Stimulated activated naive CD4-positive, alpha-beta T cell treated with Interleukin-2 at 50 U/mL for 16 hours (primary cell): ENCODE measurements at places on chromosomes 4 and X.

GRCh38 chr4:124454772-124455270 lies 257.7 kb downstream of the ANKRD50 start:
- DNase-seq: no peak

GRCh38 chr4:185839770-185840169 lies 27.8 kb upstream of the SORBS2 start:
- no peak for DNase-seq

- no peak for DNase-seq
Measured at GRCh38 chrX:17692709-17693346, 44.5 kb upstream of the SCML1 start.

GRCh38 chr4:75698162-75698962 lies 25.2 kb upstream of the G3BP2 start:
- no peak for DNase-seq

DNA sequence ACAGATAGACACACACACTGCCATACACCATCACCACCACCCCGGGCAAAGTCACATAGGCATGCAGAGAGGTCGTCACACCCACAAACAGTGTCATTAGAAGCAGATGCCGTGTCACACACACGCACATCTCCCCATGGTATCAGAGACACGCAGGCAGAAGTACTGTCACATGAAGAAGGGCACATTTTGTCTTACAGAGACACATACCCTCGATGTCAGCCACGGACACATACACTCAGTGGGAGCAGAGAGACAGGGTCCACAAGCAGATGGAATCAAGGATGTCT lies 3.3 kb downstream of the NALF2 start:
- no peak for DNase-seq

GRCh38 chr4:113919611-113920010 lies 59.8 kb downstream of the ARSJ start:
- no peak for DNase-seq

DNA sequence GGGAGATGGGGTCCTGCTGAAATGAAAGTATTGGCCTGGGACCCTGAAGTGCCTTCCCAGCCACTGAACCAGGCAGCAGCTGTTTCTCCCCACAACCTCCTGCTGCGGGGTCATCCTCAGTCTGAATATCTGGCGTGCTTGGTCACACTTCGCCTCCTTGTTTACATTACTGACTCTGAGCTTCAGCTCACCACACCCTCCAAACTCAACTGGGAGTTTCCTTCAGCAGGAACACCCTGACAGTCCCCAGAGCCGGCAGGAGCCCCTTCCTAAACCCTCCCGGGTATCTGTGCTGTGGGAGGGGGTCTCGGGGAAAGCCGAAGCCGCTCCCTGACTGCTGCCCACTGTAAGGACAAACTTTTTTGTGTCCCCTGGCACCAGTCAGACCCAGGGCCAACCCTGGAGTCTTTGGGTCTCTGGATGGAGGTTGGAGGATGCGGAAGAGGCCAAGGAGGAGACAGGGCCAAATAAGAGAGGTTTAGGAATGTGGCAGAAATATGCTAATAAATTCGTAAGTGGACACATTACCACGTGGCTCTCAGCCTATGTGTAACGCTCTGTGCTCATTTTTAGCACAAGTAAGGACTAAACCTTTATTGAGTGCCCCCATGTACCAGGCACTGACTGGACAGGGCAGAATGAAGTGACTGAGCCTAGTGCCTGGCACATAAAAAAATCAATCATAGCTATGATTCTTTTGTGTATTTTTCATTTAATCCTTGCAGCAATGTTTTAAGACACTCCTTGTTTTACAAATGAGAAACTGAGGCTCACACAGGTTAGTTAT lies 20.7 kb downstream of the FHDC1 start:
- DNase-seq: no peak

DNA sequence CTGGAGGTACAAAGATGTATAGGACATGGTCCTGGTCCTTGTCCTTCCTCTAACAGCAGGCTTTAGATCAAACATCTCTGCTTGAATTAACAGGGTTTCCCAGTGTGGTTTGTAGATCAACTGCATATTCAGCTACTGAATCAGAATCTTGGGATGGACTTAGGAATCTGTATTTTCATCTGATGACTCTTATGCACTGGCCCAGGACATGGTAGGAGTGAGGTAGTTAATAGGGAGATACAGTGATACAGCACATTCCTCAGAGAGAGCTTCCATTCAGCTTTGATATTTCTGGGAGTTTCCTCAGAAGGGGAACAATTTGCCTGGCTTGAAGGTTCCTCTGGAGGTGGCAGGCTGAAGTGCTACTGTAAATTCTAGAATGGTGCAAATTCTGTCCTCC lies 203.1 kb downstream of the LARP7 start:
- DNase-seq: no peak

- DNase-seq: no peak
Measured at GRCh38 chr4:11507920-11508319, 79.2 kb upstream of the HS3ST1 start.

- DNase-seq: no peak
Measured at GRCh38 chrX:69076088-69076487, 89.2 kb downstream of the PJA1 start.

- DNase-seq: no peak
Measured at GRCh38 chrX:9335251-9335650, 129.6 kb upstream of the TBL1X start.

DNA sequence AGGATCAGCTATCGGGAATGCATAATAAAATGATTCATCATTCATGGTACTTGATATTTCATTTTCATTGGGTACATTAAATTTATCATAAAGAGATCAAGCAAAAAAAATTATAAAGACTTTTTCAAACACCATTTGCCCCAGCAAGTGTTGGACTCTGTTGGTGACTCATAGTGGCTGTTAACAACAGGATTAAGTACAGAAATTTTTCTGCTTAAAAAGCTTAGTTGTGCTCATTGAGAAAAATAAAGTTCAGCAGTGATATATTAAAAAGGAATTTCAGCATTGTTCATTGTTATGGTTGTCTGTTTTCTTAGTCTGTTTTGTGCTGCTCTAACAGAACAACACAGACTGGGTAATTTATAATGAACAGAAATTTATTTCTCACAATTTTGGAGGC lies 86.2 kb upstream of the PCDH10 start:
- DNase-seq: no peak

- no peak for DNase-seq
Measured at GRCh38 chr4:155966731-155967395, 13.2 kb upstream of the CTSO start.

DNA sequence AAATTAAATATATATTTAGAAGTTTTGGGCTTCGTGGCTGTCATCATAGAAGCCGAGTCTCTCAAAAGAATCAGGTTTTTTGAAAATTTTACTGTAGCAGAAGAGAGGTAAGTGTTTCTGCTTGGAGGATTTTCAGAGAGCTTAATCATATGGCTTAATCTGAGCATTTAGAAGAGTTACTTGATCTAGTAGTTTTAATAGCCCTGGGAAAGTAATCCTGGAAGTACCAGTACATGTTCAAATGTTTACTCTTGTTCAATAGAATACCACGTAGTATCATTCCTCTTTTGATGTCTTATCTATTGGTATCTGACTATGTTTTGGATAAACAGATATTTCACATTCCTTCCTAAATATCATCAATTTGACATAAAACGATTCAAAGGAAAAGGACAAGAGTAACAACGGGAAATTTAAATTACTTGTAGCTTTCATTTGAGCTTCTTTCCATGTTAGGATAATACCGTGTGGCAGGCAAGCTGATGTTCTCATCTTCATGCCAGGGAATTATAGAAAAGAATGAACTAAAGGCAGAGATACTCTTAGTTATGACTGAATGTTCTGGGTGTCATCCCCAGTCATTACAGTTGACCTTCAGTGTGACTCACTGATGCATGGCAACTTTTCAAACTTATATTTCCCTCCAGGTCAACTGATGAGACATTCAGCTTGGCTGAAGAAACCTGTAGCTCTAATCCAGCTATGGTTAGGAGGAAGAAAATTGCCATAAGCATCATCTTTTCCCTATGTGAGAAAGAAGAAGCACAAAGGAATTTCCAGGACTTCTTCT lies 89.8 kb downstream of the FNIP2 start:
- no peak for DNase-seq

DNA sequence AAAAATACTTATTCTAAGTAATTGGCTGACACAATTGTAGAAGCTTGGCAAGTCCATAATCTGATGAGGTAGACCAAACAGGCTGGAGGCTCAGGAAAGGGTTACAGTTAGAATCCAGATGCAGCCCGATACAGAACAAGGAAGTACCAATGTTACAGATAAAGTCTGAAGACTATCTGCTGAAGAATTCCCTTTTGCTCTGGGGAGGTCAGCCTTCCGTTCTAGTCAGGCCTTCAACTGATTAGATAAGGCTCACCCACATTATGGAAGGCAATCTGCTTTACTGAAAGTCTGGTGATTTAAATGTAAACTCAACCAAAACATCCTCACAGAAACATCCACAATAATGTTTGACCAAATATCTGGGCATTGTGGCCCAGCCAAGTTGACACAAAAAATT lies 7.4 kb upstream of the DYNLT3 start:
- DNase-seq: no peak

GRCh38 chrX:28847423-28847822 lies 260.2 kb downstream of the IL1RAPL1 start:
- DNase-seq: no peak

- DNase-seq: no peak
Measured at GRCh38 chr4:47642191-47642830, 157.2 kb downstream of the ATP10D start.

DNA sequence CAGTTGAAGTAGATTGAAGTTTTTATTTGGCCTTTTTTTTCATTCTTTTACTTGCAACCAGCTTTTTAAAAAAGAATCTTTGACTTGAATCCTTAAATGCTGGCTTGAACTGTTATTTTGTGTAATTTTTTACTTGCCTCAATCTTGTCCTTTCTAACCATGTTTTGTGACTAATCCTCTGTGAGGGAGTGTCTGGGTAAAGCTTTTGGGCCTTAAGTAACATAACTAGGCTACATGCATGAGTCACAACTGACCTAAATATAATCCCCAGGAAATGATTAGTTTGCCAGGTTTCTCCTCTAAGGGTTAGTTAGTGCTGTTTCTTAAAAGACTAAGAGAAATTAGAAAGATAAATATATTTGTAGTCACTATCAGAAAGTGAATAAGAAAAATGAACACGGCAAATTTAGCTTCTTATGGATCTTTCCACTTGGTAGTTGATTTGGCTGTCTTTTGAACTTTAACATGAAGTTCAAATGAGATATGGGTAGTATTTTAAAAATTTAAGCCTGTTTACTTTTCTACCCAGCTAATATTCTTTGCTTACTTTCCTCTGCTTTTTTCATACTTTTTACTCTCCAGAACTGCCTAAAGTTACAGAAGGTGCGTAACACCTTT lies 13.0 kb downstream of the EXOC1 start:
- no peak for DNase-seq

GRCh38 chr4:185145572-185145971 lies 2.5 kb downstream of the SLC25A4 start:
- DNase-seq: no peak

GRCh38 chrX:57607295-57608187 lies 15.7 kb downstream of the ZXDB start:
- no peak for DNase-seq

DNA sequence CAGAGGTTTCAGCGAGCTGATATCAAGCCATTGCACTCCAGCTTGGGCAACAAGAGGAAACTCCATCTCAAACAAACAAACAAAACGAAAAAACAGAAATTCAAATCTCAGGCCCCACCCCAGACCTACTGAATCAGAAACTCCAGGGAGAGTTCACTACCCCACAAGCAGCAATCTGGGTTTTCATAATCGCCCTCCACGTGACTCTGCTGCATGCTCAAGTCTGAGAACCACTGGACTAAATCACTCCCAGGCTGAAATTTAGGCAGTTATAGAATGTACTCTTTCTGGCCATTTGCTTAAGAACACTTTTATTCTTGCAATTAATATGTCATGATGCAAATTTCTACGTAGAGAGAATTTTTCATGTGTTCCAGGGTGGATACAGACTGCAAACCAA lies 287.3 kb downstream of the USP46 start:
- no peak for DNase-seq

DNA sequence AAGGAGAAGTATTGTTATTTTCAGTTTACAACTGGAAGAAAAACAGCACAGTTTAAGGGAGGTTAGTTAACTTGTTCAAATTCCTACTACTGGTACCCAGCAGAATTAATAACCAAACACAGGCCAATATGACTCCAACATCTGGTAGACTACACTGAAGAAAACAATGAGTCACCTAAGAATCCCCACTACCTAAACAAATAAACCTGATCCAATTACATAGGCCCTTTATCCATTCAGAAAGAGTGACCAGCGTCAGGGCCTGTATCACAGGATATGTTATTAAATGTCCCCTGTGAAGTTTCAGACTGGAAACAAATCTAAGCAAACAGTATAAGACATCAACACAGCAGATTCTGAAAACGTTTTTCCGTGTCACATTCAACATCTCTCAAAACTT lies 492.5 kb upstream of the INTU start:
- DNase-seq: no peak

DNA sequence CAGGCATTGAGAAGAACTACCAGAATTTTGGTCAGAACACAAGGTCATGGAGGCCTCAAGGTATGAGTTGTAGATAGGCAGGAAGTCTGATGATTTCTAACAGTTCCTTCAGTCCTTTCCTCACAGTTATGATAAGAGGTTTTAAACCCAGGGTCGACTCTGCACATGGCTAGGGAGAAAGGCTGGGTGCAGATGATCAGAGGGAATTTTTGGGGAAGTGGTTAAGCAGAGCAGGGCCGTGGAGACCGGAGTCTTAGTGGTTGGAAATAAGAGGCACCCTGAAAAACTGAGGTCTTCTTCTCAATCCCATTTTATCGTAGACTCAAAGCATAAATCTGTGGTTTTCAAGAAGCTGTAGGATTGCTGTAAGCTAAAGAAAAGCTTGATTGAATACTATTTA lies 118.5 kb upstream of the ANK2 start:
- DNase-seq: no peak

DNA sequence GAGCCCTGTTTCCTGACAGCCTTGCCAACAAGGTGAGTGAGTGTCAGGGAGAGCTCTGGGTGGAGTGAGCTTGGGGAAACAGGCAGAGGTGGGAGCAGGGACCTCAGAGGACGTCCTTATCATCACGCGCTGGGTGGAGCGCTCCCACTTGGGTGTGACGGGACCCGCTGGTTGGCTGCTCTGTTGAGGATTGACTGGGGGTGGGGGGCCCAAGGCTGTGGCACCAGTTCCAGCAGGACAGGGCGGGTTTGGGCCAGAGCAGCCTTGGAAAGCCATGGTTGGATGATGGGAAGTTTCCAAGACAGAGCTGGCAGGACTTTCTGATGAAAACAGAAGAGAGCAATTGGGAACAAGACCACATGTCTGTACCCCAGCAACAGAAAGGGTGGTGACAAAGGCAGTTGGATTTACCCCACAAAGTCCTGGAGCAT lies 3.0 kb upstream of the PCGF3 start:
- no peak for DNase-seq
